ENCODE measurements at places on chromosomes 5 and 9.

- no peak for DNase-seq
Observed at GRCh38 chr9:7266911-7267595, 509.3 kb downstream of the KDM4C start.

- no peak for DNase-seq
Observed at GRCh38 chr9:123739387-123739786, 190.5 kb downstream of the DENND1A start.

DNA sequence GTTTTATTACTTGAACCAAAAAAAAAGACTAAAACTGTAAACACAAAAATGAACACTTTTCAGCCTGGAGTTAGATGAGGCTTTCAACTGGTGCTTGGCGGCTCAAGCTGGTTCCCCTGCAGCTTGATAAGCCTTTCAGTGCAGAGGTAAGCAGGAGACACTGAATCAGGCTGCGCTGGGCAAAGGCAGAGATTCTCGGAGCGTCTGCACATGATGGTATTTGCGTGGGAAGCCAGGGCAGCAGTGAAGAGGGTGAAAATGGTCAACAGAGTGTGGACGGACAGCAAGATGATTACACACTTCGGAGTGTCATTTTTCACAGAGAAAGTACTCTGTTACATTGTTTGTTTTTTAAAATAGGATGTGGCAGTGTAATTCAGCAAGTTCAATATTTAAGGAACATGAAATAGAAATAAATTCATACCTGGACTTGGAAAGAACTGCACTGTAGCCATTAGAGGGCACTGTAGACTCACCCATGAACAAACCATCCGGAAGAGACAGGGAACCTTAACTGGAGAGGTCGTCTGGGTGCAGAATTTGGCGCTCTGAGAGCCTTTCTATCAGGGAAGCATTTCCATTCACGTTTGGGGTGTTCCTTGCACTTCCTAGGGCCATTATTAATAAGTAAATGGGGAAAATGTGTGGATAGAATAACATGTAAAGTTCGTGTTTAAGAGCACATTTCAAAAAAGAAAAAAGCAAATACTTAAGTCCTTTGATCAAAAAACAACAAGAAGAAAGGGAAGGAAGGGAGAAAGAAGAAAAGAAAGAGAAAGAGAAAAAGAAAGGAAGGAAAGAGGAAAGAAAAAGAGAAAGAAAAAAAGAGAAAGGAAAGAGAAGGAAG is 69.8 kb downstream of the ICE1 start:
- peak; percentile 46 for DNase-seq

GRCh38 chr5:100505984-100506670 is 29.0 kb upstream of the FAM174A start:
- DNase-seq: peak; percentile 41

DNA sequence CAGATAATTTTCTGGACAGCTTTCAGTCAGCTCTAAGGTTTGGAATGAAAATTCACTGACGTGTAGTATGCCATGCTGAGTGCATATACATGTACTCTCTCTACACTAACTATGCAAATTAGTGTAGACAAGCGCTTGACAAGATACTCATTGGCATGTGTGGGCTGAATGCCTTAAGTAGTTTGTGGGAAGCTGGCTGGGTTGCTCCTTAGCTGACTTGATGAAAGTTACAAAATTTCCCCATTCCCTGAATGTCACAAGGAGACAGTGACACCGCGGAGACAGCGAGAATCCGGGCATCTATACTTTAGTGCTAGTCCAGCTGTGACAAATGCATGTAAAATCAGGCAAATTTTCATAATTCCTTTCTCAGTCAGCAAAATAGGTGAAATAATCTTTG is 51.6 kb upstream of the C5orf46 start:
- no peak for DNase-seq

Measured in HFFc6 (cell line).